GM12892 (cell line): ENCODE measurements at places on chromosomes 13 and 19.

DNA sequence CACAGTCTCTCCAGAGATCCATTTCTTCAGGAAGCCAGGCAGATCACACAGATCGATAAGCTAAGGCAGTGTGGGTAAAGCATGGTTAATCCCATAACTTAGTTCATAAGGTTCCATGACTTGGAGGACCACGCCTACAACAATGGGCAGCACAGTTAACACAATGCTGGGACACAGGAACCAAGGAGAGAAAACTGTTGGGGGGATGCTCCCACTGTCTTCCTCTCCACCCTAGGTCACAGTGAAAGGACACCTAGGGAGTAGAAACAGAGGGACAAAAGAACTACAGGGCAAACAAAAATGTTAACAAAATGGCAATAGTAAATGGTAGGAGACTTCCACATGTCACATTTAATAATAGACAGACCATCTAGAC lies 20.8 kb upstream of the ZNF181 start:
- DNase-seq = no peak

GRCh38 chr19:49643466-49643865 lies 1.5 kb downstream of the SCAF1 start:
- DNase-seq = no peak

DNA sequence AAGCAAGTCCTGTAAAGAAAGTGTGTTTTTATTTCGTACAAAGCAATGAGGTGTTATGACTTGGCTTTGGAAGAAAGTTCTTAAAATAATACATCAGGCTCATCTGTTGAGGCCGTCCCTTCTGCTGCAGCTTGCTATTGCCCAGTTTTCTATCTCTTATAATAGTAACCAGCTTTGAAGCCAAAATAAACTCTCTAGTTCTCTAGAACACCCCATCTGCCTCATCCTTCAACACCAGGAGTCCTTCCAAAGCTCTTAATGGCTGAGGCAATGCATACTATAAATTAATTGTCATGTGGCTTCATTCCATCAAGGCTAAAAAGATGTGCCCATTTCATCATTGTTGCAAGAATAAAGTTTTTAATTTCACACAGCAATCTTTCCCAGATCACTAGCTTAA lies 49.4 kb upstream of the IPO5 start:
- DNase-seq = no peak

DNA sequence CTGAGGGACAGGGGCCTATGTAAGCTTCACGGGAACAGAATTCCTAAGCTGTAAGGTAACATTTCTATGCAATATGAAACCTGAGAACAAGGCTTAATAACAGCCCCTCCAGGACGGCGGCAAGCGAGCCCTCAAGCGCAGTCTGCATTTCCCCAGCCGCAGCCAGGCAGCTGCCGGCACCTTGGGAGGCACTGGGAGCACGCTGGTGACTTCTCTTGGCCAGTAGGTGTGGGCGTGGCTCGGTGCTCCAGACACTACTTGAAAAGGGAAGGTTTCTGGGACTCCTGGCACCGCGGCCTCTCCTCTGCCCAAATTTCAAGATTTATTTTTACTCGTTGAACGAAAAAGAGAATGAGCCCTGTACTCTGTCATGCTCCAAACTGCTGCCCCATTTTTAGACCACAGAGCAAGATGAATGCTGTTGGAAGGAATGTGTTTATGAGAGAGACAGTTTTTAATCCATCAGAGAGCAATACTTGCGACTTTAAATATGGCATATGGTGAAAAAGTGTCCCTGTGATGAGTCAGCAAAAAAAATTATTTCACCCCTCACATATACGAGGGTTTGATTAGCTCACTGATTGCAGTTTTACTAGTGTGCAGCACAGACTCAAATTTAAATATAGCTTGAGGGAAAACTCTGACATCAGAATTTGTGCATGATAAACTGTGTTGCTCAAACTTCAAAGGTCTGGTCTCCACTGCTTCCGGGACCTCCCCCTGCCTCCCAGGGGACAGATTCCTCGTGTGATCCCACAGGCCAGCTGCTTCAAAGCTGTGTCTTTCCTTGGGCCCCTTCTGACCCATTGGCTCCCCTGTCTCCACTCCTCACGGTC lies 81.2 kb downstream of the COL4A2 start:
- no peak for DNase-seq

GRCh38 chr19:42424345-42424707 lies 2.9 kb downstream of the LIPE start:
- DNase-seq = no peak

GRCh38 chr13:21638319-21639282 lies 32.3 kb upstream of the FGF9 start:
- DNase-seq = no peak

DNA sequence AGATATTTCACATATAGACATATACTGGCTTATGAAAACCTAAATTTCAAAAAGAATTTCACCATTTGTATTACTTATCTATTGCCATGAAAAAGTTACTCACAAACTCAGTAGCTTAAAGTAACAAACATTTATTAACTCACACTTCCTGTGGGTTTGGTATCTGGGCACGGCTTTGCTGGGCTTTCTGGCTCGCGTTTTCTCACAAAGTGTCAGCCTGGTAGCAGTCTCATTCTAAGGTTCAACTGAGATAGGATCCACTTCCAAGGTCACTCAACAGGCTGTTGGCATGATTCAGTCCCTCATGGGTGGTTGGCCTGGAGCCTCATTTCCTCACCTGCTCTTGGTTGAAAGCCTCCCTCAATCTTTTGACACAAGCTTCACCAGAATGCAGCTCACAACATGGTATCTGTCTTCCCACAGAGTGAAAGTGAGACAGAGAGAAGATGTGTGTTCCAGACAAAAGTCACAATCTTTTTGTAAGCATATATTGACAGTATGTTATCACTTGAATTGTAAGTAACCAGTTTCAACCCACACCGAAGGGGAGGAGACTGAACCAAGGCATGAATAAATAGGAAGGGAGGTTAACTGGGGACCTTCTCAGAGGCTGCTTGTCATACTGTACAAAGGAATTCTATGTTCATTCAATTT lies 1065.8 kb upstream of the SPRY2 start:
- DNase-seq = no peak

DNA sequence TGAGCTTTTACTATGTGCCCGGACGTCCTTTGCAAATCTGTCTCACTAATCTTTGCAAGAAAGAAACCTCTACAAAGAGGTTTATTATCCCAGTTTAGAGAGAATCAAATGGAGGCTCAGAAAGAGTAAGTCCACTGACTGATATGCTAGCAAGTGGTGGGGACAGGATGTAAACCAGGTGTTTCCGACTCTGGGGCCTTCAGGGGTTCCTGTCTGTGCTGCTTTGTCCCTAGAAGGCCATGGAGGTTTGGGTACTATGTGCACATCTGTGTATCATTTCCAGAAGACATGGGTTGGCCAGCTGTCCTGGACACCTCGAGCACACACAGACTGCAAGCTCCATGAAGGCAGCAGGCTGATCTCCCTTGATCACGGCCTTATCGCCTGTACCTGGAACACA lies 1.2 kb upstream of the KPTN start:
- no peak for DNase-seq

DNA sequence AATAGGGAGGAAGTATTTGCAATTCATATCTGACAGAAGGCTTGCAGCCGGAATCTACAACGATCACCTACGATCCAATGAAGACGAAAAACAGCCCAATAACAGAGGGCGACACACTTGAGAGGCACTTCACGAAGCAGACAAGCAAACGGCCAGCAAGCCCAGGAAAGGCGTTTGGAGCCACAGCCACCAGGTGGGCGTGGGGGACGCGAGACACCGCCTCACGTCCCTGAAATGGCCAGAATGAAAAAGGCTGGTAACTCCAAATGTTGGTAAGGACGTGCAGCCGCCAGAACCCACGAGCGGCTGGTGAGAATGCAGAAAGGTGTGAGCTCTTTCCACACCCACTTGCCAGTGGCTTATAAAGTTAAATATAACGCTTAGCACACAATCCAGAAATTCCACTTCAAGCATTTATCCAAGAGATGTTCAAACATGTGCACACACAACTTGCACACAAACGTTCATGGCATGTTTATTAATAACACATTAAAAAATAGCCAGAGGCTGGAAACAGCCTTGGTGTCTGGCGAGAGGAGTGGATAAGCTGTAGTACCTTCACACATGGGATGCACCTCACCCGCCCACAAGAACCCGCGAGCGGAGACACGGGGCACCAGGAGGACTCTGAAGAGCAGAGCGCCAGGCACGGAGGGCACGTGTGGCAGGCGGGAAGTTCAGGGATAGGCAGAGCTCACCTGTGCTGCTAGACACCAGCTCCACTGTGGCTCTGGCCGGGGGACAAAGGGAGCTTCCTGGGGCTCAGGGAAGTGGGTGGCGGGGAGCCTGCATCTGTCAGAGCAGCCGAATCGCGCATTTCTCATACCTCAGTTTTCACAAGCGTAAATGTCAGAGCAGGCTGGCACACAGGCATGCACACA lies 89.3 kb downstream of the SPACA7 start:
- DNase-seq = no peak

DNA sequence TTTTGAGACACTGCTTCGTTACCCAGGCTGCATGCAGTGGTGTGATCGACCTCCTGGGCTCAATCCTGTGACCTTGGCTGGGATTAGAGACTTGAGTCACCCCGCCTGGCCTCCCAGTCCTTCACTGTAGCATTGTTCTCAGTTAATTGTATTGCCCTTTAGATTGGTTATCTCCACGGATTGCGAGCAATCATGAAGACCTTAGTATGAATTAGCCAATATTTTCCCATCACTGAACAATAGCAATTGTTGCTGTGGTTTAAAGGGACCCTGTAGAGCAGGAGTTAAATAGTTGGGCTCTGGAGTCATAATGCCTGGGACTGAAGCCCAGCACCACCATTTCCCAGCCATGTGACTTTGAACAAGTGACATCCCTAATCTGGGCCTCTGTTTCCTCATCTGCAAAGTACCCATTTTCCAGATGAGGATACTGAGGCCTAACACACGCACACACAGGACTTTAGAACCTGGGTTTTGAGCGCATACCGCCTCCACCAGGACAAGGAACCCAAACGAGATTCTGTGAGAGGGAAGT lies 8.4 kb downstream of the PPP1R14A start:
- no peak for DNase-seq

- peak; percentile 90 for DNase-seq
These were observed 9.3 kb downstream of the HOOK2 start for GRCh38 chr19:12766051-12766521.

GRCh38 chr13:60398907-60399589 lies 2.0 kb downstream of the TDRD3 start:
- no peak for DNase-seq

- no peak for DNase-seq
These were observed 65.5 kb upstream of the FAM216B start for GRCh38 chr13:42715909-42716308.
